ENCODE measurements at places on chromosomes 2 and 18.
A peak's percentile ranks its signal among the peaks of the same experiment; 100 is the strongest.

GRCh38 chr2:45726188-45726587, 74.7 kb downstream of the PRKCE start:
- DNase-seq = no peak

DNA sequence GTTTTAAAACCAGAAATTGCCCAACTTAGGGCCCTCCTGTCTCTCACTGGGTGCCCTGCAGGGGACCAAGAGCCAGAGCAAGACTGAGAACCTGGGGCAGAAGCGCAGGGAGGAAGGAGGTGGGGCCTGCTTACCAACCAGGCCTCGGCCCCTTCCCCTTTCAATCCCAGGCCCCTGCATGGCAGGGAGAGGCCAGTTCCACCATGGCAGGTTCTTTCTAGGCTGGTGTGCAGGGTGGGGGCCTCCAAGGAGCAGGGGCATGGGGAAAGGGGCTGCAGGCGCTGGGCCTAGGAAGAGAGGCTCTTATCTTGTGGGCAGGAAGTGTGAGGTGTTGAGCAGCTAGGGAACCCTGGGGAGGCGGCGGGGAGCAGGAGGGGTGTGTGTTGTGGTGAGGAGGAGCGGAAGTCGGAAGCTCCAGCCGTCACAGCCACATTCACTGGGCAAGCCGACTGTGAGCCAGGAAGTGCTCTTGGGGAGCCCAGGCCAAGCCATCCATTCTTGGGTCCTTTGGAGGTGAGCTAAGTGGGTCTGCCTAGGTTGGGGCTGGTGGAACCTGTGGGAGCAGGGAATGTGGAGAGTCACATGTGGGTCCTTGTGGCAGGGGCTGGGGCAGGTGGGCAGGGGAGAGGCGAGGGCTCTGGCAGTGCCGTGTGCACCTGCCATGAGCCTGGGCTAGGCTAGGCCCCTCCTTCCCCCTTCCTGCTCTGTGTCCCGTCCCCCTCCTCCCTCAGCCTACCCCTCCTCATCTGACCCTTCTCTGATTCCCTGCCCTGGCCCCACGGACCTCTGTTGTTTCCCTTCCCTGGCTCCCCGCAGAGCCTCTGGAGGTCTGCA, at the start of gene PSD4:
Gene PSD4 (plus strand): TSS at position 430 of the 834 bp plus-strand sequence. CDS start 8,486 bp downstream, outside the sequence.
- peak; percentile 89 for DNase-seq

GRCh38 chr2:173567493-173567892, 212.8 kb downstream of the CDCA7 start:
- no peak for DNase-seq

DNA sequence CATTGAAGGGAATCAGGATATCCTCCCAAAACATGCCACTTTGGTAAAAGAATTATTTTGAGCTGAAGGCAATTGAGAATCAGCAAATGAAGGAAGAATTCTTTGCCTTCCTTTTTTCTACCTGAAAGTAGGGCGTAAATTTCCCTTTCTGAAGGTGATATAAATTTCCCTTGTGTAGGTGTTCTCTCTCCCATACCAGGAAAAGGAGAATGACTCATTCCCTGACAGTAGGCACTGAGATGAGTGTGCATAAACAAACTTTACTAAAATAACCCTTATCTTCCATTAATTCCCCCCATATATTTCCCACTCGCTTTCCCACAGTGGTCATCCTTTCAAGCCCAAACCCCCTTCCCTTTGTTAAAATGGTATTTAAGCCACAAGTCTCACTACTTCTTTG, 1339.0 kb downstream of the LRP1B start:
- DNase-seq = no peak

GRCh38 chr2:236171680-236172254, 3.6 kb upstream of the GBX2 start:
- DNase-seq = no peak

DNA sequence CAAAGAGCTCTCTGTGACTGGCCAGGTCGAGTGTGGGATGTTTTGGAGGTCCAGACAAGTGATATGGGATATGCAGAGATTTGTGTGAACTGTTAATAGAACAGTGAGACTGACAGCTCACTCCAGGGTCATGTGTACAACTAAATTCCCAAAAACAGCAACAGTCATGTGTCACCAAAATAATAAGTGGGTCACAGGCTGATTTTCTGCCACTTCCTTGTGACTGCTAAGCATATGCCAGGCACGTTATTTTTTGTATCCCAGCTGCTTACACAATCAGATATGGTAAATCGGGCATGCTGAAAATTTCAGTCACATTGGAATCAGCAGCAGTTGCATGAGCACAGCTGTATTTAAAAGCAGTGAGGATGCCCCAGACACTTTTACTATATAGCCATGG, 198.7 kb downstream of the PTGR3 start:
- DNase-seq = no peak

- no peak for DNase-seq
Measured at GRCh38 chr2:144131042-144131441, 388.9 kb downstream of the ZEB2 start.

Data from activated CD8-positive, alpha-beta memory T cell treated with anti-CD3 and anti-CD28 coated beads, Interleukin-2, amount 50 U/mL, for 48 hours (primary cell).